Aortic smooth muscle cell (primary cell): ENCODE measurements at places on chromosomes 11 and 22. TPM values are rescaled to one million over a fixed set of nuclear protein-coding genes. Genes with fewer than 3 reads are reported as not detected.

The APOBEC3A gene
- not detected in 2 replicates for total RNA-seq

The B3GAT1 gene
- not detected in 2 replicates for total RNA-seq

The SF1 gene
- 70.8 and 88.3 TPM in 2 replicates for total RNA-seq

The SLC16A8 gene
- total RNA-seq: 0.26 and 0.37 TPM in 2 replicates

The OR6T1 gene
- not detected in 2 replicates for total RNA-seq

The PKNOX2 gene
- total RNA-seq: 0.92 and 1.1 TPM in 2 replicates

The SEPTIN3 gene
- not detected in 2 replicates for total RNA-seq

The MMP7 gene
- not detected in 2 replicates for total RNA-seq

The SAA4 gene
- not detected in 2 replicates for total RNA-seq

The SPON1 gene
- 4.6 and 58.3 TPM in 2 replicates for total RNA-seq

The SART1 gene
- 52.0 and 80.1 TPM in 2 replicates for total RNA-seq

The RAG1 gene
- 0.53 and 0.75 TPM in 2 replicates for total RNA-seq

The ARL2 gene
- total RNA-seq: 95.3 and 110 TPM in 2 replicates
